ENCODE measurements at places on chromosomes 5 and 9.

DNA sequence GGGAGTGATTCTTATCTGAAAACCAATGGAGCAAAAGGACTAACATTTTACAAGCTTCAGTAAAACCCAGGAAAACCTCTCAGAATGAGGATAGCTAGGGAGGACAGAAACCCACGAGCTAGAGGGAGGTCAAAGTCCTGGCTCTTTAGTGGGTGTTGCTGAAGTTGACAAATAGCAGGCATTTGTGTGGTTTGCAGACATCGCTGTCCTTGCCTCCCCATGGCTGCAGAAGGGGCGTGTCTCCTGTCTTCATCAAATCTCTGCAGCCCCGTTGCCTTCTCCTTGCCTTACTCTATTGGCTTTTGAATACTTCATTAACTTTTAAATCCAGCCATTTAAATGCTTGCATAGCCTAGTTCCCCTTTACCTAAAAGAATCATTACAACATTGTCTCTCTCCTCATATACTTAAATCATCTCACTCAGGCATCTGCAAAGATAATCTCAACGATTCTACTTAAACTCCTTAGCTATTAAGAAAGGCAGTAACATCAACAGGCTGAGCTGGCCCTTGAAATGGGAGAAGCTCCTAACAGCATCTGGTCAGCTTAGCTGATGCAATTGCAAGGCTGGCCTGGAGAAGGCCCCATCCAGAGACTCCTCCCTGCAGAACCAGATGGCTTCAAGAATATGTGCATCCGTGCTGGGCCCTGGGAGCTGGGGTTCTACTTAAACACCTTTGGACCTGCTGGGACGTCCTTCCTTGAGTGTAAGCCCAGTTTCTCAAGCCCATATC, 152.8 kb upstream of the TAS2R1 start:
- DNase-seq: no peak

DNA sequence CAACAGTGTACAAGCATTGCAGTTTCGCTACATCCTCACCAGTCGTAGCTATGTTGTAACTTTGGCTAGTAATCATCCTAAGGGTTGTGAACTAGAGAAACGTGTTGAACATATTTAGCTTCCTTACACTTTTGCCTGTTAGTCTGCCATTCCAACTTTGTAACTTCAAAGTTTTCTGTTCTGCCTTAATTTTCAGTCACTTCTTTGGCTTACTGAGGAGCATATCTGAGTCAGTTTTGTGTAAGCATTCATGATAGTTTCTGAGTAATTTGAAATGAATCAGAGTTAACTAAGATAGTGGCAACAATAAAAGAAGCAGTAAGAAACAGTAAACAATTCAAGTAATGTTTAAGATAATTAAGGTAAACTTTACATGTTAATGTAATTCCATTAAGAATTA, 58.9 kb upstream of the MCCC2 start:
- DNase-seq: no peak

DNA sequence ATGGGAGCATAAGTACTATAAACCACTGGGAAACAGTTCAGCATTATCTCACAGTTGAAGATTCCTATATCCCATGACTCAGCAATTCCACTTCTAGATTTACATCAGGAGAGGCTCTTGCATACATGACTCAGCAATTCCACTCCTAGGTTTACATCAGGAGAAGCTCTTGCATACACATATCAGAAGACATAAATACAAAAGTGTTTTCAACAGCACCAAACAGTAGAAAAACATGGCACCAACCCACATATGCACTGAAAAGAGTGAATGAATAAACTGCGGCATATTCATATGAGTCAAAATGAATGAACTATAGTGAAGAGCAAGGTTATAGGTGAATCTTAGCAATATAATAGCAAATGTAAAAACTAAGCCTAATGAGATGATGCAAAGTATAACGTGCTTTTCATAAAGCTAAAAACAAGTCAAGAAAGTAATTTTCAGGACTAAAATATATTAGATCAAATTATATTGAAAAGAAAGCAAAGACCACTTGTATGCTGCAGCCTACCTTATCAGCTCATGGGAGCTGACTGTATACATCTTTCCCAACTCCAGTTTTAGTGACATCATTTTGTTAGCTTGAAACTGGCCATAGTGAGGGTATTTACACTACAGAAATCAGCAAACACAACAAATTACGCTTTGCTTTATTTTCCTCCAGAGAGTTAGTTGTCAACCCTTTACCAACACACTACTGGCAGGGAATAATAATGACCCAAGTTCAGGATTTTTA, 95.8 kb downstream of the ANKRD18B start:
- no peak for DNase-seq

- DNase-seq: no peak
These were observed 52.6 kb downstream of the AQP7 start for GRCh38 chr9:33349743-33350142.

DNA sequence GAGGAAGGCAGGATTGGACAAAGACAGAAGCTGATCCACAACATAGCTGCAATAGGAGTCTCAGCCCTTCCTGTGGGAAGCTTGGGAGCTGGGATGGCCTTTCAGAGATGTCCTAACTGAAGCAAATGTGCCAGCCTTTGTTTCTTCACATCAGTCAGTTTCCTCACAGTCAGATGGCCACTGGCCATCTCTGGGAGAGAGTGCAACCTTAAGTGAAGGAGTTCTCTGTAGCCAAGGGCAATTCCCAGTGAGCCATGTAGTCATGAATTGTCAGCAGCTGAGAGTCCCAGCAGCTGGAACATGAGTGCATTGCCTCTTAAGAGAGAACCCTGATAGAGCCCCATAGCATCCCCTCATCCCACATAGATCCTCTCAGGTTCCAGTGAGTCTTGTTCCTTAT, 89.1 kb upstream of the LIFR start:
- no peak for DNase-seq

DNA sequence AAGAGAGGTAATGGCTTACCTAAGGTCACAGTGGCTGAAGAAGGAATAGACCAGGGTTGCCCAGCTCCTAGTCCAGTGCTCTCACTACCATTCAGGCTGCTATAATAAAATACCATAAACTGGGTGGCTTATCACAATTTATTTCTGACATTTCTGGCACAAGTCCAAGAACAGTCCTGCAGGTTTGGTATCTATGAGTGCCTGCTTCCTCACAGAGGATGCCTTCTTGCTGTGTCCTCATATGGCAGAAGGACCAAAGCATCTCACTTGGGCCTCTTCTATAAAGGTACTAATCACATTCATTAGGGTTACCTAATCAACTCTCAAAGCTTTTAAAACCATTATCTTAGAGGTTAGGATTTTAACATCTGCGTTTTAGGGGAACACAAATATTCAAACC, 17.2 kb downstream of the STARD4 start:
- DNase-seq: no peak
